ENCODE measurements at places on chromosomes 12 and 14. TPM values are rescaled to one million over a fixed set of nuclear protein-coding genes. Genes with fewer than 3 reads are reported as not detected.

DNA sequence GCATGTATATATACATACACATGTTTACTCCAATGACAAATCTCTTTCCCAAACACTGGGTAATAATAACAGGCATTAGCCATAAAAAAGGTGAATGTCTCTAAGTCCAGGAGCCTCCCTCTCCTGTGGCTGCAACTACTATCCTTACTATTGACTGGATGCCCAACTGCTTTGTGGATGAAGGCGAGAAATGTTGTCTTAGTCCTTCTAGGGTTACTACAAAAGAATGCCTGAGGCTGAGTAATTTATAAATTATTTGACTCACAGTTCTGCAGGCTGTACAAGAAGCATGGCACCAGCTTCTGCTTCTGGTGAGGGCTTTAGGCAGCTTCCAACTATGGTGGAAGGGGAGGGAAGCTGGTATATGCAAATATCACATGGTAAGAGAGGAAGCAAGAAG is 366.0 kb upstream of the DDHD1 start:
- no peak for DNase-seq

- no peak for DNase-seq
Observed at GRCh38 chr12:119385659-119386058, 51.1 kb downstream of the CCDC60 start.

DNA sequence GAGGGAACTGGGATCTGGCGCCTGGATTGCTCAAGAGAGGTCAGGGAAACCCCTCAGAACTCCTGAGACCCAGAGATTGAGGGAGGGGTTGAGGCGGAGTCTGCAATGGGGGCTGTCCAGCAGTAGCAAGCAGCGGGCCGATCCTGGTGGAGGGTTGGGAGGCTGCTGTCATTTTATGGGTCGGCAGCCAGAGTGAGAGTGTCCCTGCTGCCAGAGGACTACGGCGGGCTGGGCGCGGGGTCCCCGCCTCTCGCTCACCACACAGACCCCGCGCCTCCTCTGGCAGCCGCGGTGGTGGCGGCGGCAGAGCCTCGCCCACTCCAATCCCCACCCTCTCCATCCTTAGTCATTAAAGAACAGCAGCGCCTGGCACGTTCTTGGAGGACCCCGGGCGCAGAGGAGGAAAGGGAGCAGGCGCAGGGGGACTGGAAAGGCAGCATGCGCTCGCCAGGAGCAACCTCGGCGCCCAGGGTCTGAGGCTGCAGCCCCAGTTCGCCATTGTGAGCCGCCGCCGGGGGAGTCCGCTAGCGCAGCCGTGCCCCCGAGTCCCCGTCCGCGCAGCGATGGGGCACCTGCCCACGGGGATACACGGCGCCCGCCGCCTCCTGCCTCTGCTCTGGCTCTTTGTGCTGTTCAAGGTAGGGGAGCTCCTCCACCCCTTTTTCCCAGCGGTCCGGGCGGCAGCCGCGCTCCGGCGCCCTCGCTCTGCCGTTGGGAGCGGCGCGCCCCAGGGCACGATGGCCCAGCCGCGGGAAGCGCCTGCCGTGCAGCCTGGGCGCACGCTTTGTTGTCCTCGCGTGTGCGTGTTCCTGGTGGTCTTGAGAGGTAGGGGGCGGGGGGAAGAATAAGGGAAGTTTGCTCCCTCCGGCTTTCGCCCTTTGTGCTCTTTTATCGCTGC is at the start of gene PTPRO:
Gene PTPRO (plus strand): TSS at position 345 of the 898 bp plus-strand sequence.
- peak; percentile 43 for DNase-seq

GRCh38 chr12:1174659-1175058 is 183.6 kb downstream of the ERC1 start:
- DNase-seq, result no peak

- DNase-seq, result no peak
Observed at GRCh38 chr12:69987579-69988091, 162.6 kb downstream of the MYRFL start.

- DNase-seq, result no peak
Observed at GRCh38 chr12:118102070-118102469, 1.7 kb downstream of the VSIG10 start.

DNA sequence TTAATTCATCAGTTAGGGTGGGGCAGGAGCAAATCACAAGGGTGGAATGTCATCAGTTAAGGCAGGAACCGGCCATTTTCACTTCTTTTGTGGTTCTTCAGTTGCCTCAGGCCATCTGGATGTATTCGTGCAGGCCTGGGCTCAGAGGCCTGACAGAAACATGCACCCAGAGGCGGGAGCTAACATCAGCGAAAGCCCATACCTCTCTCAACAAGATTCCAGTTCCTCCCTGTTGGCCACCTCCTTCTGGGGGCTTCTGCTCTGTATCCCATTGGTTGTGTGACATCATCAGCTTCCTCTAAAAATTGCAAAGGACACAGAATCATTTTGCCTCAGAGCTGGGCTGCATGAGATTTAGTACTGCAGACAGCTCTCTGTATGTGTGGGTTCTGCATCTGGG is 134.3 kb downstream of the ZNF664 start:
- DNase-seq, result no peak

- peak; percentile 45 for DNase-seq
Observed at GRCh38 chr14:104352493-104353220, 214.3 kb downstream of the KIF26A start.

- no peak for DNase-seq
Observed at GRCh38 chr12:6775185-6776174, 3.2 kb downstream of the LAG3 start.

GRCh38 chr12:24681570-24681969 is 267.3 kb downstream of the BCAT1 start:
- no peak for DNase-seq

GRCh38 chr14:101073598-101073965 is 170.1 kb upstream of the RTL1 start:
- no peak for DNase-seq

GRCh38 chr14:23348297-23348655 is 4.4 kb downstream of the SLC22A17 start:
- no peak for DNase-seq

DNA sequence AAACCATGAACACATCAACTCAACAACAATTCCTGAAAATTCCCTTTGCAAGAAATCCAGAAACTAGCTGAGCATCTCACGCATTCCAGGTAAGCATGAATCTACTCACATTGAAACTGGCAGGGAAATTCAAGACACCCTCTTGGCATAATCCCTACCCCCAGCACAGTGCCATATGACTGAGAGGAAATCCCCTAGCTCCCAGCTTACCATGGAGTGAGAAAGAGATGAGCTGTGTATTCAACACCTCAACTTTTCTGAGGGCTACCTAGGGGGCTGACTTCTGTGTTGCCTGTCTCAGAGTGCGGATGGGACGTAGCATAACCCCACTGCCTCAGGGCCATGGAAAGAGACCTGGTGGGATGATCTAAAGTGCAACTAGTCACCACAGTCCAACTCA is 37.7 kb upstream of the GPR132 start:
- no peak for DNase-seq

DNA sequence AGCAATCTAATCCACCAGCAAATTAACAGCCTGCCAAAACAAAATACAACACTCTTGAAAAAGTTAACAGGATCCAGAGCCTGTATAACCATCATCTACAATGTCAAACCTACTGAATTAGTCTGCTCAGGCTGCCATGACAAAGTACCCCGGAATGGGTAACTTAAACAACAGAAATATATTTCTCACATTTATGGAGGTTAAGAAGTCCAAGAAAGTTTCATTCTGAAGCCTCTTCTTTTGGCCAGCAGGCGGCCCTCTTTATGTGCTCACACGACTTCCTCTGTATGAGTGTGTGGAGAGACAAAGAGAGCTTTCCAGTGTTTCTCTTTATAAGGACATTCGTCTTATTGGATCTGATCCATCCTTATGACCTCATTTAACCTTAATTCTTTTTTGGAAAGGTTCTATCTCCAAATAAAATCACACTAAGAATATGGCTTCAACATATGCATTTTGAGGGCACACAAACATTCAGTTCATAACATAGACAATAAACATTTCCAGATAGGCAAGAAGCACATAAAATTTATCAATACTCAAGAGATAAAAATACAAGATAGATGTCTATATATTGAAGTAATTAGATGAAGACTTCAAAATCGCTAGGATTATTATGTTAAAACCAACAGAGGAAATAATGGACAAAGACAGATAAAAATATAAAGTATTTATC is 5.9 kb upstream of the RERG start:
- DNase-seq, result peak; percentile 77

GRCh38 chr14:55881577-55882241 is 236.5 kb upstream of the PELI2 start:
- no peak for DNase-seq

- no peak for DNase-seq
Observed at GRCh38 chr12:93639406-93639805, 37.8 kb upstream of the CRADD start.

DNA sequence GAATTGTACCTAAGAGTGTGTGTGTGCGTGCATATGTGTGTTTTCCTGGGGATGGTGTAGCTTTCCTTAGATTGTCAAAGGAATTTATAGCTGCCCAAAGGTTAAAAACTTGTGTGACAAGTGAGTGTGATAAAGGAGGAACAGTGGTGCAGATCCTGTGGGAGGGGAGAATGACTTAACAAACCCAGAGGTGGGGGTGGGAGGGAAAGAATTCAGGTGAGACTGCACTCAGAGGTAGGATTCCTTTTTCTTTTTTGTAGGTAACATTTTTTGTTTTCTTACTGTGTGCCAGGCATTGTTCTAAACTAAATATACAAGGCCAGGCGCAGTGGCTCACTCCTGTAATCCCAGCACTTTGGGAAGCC is 45.3 kb upstream of the SINHCAF start:
- no peak for DNase-seq

DNA sequence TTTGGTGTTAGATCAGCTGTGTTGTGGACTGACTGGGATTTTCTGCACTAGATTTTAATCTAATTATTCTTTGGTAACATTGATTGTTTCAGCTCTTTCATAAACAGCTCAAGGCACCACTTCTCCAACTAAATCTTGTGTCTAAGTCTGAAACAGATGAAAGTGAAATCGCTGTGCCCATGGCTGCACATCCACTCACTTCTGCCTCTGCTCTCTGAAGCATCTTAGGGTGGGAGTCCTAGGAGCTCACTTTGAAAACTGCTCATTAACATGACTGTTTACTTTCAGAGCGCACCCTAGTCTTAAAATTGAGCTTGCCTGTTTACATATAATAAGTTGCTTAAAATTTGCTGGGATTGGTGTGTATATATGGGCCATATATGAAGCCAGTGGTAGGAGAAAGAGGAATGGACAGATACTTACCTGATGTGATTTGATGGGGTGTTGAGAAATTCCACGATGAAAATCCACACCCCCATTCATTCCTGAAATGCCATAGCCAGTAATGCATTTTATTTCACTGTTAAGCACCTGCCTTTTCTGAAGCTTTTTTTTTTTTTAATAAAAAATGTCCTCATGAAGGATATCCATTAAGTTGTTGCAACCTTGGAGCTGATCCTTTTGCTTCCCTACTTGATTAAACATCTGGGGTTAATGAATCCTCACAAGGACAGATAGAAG is 52.8 kb downstream of the PPFIBP1 start:
- DNase-seq, result no peak

DNA sequence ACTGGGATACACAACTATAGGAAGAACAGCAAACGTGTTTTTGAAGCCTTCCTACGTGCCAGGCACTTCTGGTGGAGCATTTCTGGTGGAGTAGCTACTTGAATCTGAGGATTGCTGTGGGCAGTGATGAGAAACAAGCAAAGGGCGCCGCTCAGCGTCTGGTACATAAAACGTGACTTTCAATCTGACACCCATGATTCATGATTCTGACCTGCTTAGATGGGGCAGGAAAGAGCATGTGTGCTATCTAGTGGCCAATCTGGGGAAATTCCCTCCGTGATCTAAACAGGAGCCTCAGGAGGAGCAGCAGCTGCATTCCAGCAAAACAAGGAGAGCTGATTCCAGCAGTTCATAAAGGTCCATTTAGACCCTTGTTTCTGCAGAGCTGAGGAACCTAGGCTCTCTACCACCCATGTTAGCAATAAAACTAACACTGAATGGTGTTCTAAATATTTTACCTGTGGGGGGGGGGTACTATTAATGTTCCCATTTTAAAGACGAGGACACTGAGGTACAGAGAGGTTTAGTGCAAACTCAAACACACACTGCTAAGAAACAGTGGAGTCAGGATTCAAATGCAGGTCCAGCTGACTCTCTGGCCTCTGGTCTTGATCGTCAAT is 37.8 kb downstream of the PAH start:
- peak; percentile 69 for DNase-seq

GRCh38 chr14:20415782-20416206 is 2.5 kb upstream of the TEP1 start:
- DNase-seq, result no peak

- DNase-seq, result no peak
Observed at GRCh38 chr12:76542908-76543307, 16.7 kb downstream of the OSBPL8 start.

GRCh38 chr12:91272461-91273063 is 89.9 kb upstream of the DCN start:
- peak; percentile 88 for DNase-seq

GRCh38 chr14:63788011-63788933 is 60.4 kb upstream of the SGPP1 start:
- no peak for DNase-seq

DNA sequence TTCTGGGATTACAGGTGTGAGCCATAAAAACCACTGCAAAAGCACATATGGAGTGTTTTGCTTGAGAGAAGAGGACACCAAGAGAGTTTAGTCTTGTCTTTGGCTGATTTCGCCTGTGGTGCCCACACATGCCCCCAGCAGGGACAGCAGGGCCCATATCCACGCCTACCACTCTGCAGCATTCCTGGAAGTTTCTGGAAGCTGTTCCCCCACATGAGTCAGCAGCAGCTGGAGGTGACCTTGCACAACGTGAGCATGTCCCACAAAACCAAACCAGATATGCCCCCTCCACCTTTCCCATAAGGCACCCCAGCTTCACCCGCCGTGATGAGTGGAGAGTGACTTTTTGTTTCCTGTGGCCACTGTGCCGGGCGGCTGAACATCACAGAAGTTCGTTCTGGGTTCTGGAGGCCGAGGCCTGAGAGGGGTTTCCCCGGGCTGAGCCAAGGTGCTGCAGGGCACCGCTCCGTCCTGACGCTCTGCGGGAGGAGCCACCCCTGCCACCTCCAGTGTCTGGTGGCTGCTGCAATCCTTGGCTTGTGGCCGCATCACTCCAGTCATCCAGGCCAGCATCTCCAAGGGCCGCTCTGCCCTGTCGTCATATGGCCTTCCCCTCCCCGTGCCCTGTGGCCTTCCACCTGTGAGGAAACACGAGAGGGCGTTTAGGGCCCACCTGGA is 4.7 kb downstream of the ASPG start:
- DNase-seq, result no peak

Gene OR6C2
- not detected for total RNA-seq

Gene RGS6
- total RNA-seq, result 23.3 TPM

Gene TAS2R42
- total RNA-seq, result not detected

Gene RNASE7
- total RNA-seq, result not detected

Gene CCDC59
- total RNA-seq, result 25.5 TPM

Gene ERP27
- 0.19 TPM for total RNA-seq

Gene CLEC4C
- total RNA-seq, result not detected

Gene SLC16A7
- total RNA-seq, result 98.0 TPM

Gene DTX1
- total RNA-seq, result 3.7 TPM

Gene SOAT2
- total RNA-seq, result not detected

Gene CCDC196
- not detected for total RNA-seq

Gene MYH6
- 3,910 TPM for total RNA-seq

Gene AKAP6
- 160 TPM for total RNA-seq

Gene CLEC6A
- total RNA-seq, result not detected

Gene HECTD4
- total RNA-seq, result 22.6 TPM

Gene OR4E2
- total RNA-seq, result not detected

All from Right ventricle myocardium inferior (tissue), 1 donor.